ENCODE measurements at places on chromosomes 1 and 21.

GRCh38 chr1:155608888-155609225 lies 1.2 kb upstream of the MSTO1 start:
- DNase-seq, result no peak

GRCh38 chr1:196467230-196467925 lies 140.9 kb downstream of the KCNT2 start:
- no peak for DNase-seq

DNA sequence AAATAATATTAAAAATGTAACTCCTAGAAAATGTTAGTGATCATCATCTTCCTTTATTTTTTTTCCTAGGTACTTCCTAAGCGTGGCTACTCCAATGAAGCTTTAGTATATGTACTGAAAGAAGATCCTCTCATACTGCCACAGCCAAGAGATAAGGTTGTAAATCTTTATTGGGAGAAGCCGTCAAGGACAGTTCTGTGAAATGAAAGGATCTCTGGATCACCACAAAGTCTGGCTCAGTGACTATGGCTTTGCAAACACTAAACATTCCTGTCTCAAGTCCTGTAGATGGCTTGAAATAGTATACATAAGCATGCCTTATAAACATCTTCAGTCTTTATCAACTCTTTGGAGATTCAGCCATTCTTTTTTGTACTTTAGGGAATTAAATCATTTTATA lies 61.2 kb upstream of the DPH5 start:
- no peak for DNase-seq

DNA sequence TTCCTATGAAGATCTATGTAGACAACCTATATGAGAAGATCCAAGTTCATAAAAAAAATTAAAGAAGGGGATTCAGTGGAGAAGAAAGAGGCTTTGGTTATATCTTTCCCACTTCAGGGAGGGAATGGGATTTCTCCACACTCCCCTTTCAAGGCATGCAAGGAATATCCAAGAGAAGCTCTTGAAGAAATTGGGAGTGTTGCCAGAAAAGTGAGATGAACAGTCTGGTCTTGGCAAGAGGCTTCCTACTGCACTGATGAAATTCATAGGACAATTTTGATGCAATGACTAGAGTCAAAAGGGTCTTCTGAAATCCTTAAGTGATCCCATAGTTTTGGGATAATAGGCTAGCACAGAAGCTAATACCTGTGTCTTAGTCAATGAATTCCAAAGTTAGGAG lies 153.0 kb downstream of the KCTD3 start:
- no peak for DNase-seq

GRCh38 chr1:205285381-205286101 lies 36.0 kb downstream of the NUAK2 start:
- peak; percentile 84 for DNase-seq

- no peak for DNase-seq
Observed at GRCh38 chr1:11285883-11286734, 13.1 kb downstream of the UBIAD1 start.

GRCh38 chr1:115343200-115343737 lies 5.2 kb upstream of the NGF start:
- DNase-seq, result no peak

DNA sequence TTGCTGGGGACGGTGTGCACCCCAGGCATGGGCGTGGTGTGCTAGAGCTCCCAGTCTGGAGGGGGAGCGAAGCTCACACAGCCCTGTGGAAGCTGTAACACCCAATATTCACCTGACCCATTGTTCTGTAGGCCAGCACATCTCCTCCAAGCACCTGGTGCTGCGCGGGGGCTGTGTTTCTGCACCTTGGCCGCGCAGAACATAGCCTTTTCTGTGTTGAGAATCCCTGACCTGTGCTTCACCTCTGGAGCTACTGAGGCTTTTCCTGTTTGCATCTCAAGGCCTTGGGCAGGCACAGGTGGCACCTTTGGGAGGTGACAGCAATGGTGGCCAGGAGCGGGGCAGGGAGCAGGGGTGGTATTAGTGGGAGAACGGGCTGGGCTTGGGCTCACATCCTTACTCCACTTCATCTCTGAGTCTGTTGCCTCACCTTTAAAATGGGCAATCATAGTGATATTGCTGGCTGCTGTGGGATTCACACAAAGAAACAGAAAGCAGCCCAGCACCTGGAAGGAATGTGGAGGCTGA lies 343.9 kb upstream of the AJAP1 start:
- DNase-seq, result no peak

GRCh38 chr1:154407198-154408091 lies 2.3 kb downstream of the IL6R start:
- peak; percentile 52 for DNase-seq

DNA sequence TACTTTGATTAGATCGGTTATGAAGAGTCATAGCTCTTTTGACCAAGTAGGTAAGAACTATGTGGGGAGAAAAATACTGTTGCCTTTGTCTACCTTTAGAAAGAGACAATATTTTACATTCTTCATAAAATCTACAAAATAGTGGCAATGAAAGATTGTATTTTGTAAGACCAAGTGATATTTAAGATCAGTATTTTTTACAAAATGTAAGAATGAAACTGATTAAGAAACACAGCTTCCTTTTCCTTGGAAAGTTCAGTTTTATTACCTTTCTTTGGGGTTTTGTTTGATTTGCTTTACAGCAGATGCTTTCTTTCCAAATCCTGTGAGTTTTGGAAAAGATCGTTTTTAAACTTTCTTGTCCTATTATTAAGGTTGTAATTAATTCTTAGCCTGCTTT lies 69.8 kb downstream of the SLC35A3 start:
- no peak for DNase-seq

- DNase-seq, result no peak
Observed at GRCh38 chr1:192284927-192285326, 31.9 kb upstream of the RGS21 start.

GRCh38 chr1:116258668-116259419 lies 114.2 kb upstream of the ATP1A1 start:
- no peak for DNase-seq

GRCh38 chr1:19651141-19651737 lies 7.1 kb downstream of the NBL1 start:
- DNase-seq, result peak; percentile 39

GRCh38 chr1:36847761-36848160 lies 186.6 kb downstream of the GRIK3 start:
- DNase-seq, result no peak

- no peak for DNase-seq
Observed at GRCh38 chr1:243364866-243365265, 109.0 kb downstream of the SDCCAG8 start.
